NCI-H82 (cell line): ENCODE measurements at places on chromosomes 3 and 15.

DNA sequence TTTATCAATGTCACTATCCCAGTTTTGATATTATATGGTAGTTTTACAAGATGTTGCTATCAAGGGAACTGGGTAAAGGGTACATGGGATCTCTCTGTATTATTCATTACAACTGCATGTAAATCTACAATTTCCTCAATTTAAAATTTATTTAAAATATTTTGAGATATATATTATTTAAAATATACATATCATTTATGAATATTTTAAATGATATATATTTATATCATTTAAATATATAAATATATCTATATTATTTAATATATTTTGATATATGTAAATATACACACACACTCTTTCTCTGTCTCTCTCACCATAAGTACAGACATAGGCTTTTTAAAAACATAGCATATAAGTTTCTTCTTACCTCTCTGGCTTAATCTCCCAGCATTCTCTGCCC lies 104.7 kb downstream of the TP63 start:
- DNase-seq = no peak

GRCh38 chr3:76474632-76475031 lies 565.3 kb upstream of the ROBO2 start:
- DNase-seq = no peak

- DNase-seq = no peak
Observed at GRCh38 chr3:96209699-96210098, 604.7 kb upstream of the EPHA6 start.

DNA sequence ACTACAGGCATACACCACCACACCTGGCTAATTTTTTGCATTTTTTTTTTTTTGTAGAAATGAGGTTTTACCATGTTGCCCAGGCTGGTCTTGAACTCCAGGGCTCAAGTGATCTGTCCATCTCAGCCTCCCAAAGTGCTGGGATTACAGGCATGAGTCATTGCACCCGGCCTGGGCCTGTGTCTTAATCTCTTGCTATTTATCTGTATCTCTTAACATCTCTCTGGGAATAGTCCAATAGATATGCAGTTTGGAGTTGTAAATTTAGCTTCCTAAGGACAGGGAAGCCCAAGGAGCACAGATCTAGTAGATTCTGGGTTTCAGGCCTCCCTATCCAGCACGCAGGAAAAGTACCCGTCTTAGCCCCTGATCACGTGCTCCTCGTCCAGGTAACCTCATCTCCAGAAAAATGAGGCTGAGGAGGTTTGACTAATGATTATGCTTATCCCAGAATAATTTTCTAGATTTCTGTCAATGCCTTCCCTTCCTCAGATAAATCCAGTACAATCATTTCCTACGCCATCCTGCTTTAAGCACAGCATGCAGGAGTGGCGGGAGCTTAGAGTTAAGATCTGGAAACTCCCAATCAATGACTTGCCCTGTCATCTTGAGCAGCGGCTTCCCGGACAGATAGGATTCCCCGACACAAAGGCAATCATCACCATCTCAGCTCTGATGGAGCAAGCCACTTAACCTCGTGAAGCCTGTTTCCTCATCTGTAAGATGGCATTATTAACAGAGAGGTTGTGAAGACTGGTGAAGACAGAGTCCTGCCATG lies 12.3 kb upstream of the CTDSPL start:
- no peak for DNase-seq

DNA sequence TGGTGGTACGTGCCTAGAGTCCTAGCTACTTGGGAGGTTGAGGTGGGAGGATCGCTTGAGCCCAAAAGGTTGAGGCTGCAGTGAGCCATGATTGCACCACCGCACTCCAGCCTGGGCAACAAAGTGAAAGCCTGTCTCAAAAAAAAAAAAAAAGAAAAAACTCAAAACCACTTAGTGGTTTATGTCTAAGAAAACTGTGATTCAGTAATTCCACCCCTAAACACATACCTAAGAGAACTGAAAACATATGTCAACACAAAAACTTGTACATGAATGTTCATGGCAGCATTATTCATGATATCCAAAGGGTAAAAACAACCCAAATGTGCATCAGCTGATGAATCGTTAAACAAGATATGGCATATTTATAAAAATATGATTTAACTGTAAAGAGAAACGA lies 14.3 kb downstream of the SPG21 start:
- DNase-seq = no peak

DNA sequence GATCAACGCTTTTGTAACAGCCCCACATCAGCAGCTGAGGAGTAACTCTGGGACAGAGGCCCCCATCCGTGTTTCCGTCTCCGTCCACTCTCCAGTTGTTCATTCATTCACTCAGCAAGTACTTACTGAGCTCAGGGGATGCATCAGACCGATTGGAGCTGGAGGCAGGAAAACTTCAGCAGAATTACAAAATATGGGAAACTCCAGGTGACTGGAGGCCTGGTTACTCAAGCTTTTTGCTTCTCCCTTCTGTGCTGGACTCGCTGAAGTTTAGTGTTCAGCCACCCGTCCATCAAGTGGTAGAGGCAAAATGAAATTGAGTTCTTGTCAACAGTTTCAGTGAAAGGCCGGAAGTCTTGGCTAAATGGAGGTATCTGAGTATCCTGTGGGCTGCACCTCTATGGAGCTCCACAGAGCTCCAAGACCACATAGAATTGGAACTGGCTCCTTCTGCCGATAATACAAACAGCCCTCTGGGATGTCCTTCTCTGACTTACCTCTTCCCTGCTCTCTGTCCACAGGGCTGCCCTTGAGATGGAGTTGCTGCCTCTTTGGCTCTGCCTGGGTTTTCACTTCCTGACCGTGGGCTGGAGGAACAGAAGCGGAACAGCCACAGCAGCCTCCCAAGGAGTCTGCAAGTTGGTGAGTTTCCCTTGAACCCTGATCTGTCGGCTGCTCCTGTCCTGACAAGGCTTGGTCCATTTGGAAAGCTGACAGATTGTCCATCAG lies 14.7 kb downstream of the NRROS start:
- no peak for DNase-seq

- no peak for DNase-seq
Observed at GRCh38 chr3:188244395-188244861, 90.5 kb downstream of the LPP start.

GRCh38 chr3:186577521-186577920 lies 7.0 kb downstream of the DNAJB11 start:
- no peak for DNase-seq

- DNase-seq = no peak
Observed at GRCh38 chr15:95300958-95301357, 1029.5 kb upstream of the NR2F2 start.

DNA sequence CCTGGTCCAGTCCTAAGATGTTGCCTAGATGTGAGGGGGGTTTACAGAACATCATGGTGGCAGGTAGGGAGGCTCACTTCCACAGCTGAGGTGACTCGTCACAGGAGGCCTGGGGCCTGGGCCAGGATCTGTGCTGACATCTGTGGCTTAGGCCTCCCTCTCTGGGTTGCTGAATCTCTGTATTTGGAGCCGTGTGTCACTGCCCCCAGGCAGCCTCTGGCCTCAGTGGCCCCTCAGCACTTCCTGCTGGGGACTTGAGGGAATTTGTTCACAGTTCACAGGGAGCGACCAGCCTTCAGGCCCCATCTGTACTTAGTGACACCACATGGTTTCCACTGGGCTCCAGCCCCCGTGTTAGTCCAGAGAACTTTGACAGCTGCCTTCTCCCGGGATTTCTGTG lies 41.7 kb upstream of the ADAMTSL3 start:
- DNase-seq = no peak

- no peak for DNase-seq
Observed at GRCh38 chr3:69784954-69785514, 45.8 kb downstream of the MITF start.

DNA sequence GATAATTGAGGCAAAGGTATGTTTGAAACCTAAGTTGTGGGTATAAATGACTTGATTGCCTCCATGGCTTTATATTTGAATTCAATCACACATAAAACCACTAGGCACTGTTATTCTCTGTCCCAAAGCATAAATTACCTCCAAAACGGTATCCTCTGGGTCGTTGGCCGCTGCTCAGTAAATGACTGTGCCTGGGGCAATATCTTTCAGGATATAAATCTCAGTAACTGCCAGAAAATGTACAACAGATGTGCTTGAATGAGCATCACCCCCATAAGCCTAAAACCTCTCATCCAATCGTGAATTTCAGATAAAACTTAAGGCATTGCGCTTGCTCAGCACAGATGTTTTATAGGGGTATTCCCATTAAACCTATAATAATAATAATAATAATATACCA lies 19.0 kb upstream of the C3orf49 start:
- no peak for DNase-seq

- DNase-seq = peak; percentile 37
Observed at GRCh38 chr3:149004622-149005021, 13.3 kb downstream of the GYG1 start.

- DNase-seq = peak; percentile 94
Observed at GRCh38 chr3:69081583-69082262, 1.6 kb upstream of the UBA3 start.

- no peak for DNase-seq
Observed at GRCh38 chr15:73308305-73308704, 60.5 kb downstream of the HCN4 start.

DNA sequence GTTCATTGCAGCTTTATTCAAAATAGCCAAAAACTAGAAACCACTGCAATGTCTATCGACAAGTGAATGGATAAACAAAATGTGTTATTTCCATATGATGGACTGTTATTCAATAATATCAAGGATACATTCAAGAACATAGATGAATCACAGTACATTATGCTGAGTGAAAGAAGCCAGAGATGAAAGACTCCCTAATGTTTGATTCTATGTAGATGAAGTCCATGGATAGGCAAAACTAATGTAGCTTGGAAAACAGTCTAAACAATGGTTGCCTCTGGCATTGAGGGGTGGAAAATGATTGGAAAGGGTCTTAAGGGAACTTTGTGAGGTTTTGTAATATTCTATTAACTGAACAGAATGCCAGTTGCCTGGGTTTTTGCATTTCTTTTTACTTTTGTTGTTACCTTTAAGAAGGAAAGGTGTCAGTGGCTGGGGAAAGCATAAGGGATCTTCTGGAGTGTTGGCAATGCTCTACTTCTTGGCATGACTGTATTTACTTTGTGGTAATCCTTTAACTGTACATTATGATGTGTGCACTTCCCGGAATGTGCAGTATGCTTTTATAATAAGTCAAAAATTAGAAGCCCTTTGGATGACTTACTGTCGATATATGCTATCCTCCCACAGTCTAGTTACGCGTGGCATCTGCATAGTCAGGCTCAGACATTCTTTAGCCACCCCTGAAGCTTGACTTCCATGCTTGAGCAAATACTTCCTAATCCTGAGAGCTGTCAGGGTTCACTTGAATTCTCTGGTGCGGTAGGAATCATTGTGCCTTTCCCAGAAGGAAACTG lies 20.5 kb upstream of the ATP10A start:
- DNase-seq = peak; percentile 3

- peak; percentile 60 for DNase-seq
Observed at GRCh38 chr3:120622870-120623726, 27.0 kb downstream of the NDUFB4 start.

- DNase-seq = no peak
Observed at GRCh38 chr3:144894576-144894975, 923.0 kb downstream of the DIPK2A start.

GRCh38 chr3:124935264-124935663 lies 713 bp upstream of the MUC13 start:
- peak; percentile 34 for DNase-seq

DNA sequence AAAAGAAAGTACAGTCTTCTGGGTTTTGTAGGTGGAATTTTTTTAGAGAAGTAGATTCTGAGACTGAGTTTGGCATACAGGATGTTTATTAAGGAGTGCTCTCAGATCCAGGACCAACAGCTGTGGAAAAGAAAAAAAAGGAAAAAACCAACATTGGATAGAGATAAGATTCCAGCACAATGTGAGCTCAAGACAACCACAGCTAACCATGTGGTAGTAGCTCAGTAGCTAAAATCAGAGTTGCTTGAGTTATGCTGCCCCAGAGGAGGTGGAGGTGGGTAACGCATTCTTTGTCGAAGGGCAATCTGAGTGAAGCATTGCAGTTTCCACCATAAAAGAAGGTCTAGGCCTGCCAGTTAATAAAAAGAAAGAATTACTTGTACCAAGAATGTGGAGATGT lies 904.3 kb downstream of the NSUN3 start:
- DNase-seq = peak; percentile 34

DNA sequence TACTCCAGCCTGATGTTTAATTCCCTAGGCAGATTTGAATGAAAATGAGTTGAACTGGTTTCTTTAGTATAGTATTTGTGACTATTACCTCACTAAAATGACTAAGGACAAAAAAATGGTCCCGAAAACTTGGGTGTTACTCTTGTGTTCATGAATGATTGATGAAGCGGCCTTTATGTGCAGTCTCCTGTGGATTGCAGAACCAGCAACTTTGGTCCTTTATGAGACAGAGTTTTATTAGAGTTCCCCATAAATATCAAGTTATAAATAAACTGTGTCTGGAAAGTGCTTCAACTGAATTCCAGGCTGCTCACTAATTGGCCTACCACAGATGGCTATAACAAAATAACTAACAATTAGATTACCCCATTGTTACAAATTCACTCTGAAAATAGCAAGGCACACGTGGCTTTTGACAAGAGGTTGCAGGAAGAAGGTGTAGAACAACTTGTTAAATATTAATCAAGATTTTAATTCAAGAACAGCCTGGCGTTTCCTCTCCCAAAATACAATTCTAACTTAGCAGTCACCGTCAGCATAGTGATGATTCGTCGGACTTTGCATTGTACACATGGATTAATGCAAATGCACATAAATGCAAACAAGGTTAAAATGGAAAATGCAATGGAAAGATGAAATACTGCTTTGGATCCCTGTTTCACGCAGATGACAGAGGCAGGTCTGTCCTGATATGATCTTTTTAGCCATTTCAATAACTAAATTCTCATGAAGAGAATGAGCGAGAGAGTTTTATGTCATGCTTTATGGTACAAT lies 567.3 kb upstream of the ZNF717 start:
- DNase-seq = no peak

GRCh38 chr3:52481819-52482521 lies 13.2 kb upstream of the STAB1 start:
- DNase-seq = peak; percentile 49

DNA sequence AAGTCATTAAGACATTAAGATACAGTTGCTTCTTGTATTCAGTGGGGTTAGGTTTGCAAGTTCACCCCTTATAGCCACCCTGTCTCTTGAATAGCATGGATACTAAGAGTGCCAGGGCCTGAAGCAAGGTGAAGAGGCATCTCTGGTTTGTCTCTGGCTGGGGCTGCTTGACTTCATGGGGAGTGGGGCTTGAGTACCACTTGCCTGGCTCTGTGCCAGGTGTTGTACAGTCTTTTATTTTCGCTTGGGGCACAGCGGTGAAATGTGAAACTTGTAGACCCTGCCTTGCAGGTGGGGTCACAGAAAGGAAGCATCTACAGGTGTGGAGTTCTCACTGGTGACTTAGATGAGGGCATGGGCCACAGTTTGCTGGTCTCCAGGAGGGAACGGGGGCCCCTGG lies 152.1 kb downstream of the PDE8A start:
- DNase-seq = no peak

GRCh38 chr3:118772547-118773011 lies 262.1 kb downstream of the IGSF11 start:
- no peak for DNase-seq
